ENCODE measurements at places on chromosomes 4 and X.

DNA sequence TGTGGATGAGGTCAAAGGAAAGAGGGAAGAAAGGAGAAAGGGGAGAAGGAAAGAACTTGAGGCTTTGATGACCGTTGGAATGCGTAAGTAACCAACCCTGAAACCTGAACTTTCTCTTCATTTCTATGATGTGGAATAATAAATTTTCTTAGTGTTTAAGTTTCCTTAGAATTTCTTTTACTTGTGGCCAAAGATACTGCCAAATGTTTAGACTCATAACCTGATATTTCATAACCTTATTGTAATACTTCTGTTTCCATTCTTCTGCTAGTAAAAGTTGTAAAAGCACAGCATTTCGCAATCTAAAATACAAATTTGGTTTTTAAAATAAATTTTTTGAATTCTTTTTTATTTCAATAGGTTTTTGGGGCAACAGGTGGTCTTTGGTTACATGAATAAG lies 258.5 kb upstream of the GIMD1 start:
- no peak for DNase-seq

- DNase-seq: peak; percentile 77
Observed at GRCh38 chr4:83112231-83112630, 2.3 kb downstream of the PLAC8 start.

DNA sequence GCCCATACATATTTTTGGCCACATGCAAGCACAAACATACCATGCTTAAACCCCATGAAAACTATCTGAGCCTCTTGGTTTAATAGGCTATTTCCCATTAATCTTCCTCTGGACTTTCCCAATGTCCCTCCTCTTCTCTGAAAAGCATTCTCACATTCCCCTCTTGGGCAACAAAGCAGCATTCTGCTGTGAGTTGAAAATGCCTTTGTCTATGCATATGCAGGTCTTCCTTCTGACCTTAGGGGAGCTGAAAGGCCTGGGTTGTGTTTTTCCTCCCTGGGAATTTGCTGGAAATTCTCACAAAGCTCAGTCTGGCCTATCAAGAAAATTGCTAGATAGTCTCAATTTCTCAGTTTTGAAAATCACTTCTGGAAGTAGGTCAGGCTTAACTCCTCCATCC lies 4.2 kb downstream of the VSIG4 start:
- no peak for DNase-seq

DNA sequence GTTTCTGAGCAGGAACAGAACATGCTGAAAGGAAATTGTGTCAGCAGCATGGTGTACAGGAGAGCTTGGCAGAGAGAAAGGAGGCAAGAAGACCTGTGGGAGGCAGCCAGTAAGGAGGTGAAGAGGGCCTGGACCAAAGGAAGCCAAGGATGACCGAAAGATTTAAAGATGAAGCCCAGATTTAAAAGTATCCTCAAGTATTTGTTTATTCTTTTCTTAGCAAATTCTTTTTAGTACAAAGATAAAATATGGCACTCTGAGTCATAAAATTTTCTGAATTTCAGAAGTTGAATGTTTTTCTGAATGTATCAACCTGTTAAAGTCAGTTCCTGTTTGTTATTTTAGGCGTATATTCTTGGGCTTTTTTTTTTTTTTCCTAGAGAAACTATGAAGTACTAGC lies 3.5 kb downstream of the PKD2 start:
- DNase-seq: no peak

DNA sequence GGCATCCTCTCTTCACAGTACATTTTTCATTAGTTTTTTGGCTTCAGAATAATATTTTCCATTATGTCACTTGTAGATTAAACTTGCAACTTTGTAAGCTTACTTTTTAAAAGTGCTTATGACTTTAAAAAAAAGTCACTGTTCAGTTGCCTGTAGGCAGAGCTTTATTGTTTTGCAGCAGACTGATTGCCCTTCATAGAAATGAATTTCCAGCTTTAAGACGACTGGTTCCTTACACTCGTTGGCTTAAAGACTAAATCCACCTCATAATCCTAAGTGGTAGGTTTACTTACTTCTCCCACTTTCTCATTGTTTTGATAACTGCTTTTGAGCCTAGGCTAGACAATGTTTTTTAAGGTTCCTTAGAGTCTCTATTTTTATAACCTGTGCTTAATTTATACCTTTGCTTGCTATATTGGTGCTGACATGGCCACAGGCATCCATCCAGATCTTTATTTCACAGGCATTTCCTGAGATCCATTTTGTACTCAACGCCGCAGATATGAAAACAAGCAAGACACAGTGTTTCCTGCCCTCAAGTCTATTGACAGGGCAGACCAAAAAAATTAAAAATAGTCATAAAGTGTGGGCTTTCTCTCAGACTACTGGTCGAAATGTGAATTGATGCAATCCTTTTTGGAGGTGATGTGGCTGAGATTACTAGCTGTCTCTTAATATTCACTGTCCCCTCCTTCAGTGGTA lies 12.6 kb upstream of the IL13RA2 start:
- DNase-seq: no peak

DNA sequence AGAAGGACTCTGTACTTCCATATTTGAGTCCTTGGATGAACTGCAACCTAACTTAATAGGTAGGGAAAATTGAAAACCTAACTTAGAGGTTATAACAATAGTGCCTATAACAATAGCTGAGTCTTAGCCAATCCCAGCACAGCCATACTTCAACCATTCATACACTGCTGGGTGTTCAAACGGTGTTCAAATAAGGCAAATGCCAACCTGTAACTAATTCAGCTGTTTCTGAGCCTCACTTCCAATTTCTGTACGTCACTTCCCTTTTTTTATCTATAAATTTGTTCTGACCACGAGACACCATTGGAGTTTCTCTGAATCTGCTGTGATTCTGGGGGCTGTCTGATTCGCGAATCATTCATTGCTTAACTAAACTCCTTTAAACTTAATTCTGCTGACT lies 9.6 kb upstream of the GRSF1 start:
- DNase-seq: no peak

- DNase-seq: peak; percentile 51
Observed at GRCh38 chr4:40289366-40290188, 45.6 kb upstream of the CHRNA9 start.
